DMS53 (cell line): ENCODE measurements at places on chromosomes 3 and 15.

DNA sequence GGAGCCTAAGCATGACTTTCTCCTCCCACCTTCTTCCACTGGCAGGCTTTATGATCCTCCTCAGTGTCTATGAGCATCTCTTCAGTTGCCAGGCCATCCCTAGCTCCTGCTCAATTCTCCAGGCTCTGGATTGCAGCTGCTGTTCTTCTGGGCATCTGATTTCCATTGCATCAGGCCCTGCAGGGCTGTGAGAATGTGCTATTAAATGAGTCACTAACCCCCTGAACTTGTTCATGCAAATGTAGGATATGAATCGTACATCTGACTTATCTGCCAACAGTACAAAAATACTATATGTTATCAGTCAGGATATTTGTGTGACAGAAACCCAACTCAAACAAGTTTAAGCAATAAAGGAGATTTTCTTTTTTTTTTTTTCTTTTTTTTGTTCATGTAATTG, 11.9 kb downstream of the GPR176 start:
- DNase-seq: no peak

GRCh38 chr3:107973152-107973551, 117.7 kb downstream of the CD47 start:
- no peak for DNase-seq

GRCh38 chr15:65873256-65873655, 4.0 kb downstream of the RAB11A start:
- DNase-seq: no peak

- DNase-seq: no peak
Measured at GRCh38 chr3:81953111-81953510, 191.7 kb upstream of the GBE1 start.

DNA sequence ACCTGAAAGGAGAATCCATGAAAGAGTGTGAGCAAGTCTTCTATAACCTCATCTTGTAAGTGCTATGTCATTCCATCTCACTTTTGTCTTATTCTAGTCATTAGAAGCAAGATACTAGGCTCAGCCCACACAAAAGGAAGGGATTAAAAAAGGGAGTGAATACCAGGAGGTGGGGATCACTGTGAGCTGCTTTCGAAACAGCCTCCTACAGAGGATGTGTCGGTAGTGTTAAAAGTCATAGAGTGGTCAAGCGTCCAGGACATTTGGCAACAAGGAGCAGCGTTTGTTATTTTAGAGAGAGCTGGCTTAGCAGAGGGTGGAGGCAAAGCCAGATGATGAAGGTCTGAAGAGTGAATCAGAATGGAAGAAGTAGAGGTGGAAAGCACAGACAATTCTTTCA, 11.7 kb upstream of the ZNF148 start:
- no peak for DNase-seq

DNA sequence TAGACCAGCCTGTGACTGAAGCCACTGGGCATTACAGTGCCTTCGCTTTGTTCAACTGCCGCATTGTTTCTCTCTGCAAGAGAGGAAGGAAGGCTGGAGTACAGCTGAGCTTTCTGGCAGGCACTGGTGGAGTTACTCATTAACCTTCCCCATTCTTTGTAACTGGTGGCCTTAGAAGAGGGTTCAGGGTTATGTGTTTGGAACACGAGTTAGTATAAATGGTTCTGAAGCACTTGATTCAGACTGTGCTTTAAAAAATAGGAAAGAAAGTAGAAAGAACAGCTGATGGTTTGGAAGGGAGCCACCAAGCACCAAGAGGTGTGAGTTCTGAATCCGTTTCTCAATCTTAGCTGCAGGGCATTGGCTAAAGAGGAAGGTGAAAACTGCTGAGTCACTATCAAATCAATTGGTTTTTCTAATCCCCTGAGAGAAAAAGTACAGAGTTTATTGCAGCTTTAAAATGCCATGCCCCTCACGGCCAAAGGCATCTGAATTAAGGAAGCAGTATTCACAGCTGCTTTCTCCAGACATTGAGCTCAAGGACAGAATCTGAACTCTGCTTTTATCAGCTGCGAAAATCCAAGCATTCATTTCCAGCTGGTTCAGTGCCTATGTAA, 3.6 kb downstream of the HGD start:
- DNase-seq: peak; percentile 89

DNA sequence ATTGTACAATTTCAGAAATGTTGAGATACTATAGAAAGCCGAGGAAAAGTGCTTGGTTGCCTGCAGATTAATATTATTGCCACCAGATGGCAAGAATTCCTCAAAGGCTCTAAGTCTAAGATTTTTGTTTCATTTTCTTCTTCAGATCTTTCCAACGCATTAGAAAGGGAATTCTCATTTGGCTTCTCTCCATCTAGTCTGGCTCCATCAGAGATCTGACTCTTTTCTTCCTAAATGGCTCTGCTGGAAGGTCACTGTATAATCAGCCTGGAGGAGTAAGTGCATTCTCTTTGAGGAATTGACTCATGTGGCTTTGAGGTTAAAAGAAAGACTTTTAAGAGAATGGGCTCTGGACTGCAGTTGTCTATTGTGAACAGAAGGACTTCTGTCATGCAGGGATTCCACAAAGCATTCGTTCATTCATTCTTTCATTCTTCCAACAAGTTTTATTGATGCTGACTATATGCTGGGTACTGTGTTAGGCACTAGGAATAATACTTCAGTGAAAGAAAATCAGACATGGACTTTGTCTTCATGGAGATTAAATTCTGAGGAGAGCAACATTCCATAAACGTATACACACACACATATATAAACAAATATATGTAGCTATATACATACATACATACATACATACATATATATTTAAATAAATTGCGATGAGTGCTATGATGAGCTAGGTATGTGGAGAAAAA, 55.3 kb downstream of the SLC28A2 start:
- peak; percentile 42 for DNase-seq

GRCh38 chr15:37595426-37595970, 338.9 kb upstream of the TMCO5A start:
- DNase-seq: no peak

- DNase-seq: no peak
Measured at GRCh38 chr3:167820102-167820865, 84.8 kb downstream of the SERPINI1 start.
